ENCODE measurements at places on chromosomes 4 and X.

DNA sequence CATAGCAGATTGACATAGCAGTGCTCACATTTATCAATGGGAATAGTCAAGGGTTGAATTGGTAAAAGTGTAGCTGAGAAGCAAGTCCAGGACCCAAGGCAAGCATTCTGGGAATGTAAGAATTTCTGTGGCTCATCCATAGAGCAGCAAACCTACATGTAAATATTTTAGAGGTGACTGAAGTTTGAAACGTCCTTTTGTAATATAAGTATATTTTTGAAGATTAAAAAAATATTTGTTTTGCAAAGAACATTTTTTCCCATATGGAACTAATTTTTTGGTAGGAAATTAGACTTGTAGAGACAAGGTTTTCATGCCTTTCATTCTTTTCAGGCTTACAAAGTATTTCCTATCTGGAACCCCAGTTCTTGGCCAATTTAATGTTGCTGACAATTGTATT, 104.0 kb downstream of the TEX13A start:
- DNase-seq: no peak

GRCh38 chr4:8594097-8595038, 1.8 kb downstream of the CPZ start:
- no peak for DNase-seq

DNA sequence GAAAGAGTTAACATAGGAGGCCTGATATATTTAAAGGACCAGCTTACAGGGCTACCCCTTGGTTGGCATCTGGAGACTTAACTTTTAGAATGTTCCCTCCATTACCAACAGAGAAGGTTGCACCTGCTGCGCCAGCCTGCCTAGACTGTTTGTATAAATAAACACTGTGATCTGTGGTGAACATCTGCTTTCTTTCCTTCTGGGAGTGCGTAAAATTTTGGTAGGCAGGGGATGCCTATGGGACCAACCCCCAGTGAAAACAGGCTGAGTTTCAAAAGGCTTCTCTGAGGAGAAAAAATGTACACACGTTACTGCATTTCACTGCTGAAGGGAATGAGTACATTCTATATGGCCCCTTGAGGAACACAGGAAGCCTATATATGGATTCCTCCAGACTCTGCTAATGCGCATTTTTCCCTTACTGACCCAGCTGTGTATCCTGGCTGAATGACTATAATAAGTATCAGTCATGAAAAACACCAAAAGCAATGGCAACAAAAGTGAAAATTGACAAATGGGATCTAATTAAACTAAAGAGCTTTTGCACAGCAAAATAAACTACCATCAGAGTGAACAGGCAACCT, 13.8 kb downstream of the CENPC start:
- DNase-seq: no peak

GRCh38 chr4:52248820-52249219, 197.7 kb downstream of the SPATA18 start:
- DNase-seq: no peak

GRCh38 chr4:143083756-143084472, 100.8 kb upstream of the USP38 start:
- DNase-seq: no peak

DNA sequence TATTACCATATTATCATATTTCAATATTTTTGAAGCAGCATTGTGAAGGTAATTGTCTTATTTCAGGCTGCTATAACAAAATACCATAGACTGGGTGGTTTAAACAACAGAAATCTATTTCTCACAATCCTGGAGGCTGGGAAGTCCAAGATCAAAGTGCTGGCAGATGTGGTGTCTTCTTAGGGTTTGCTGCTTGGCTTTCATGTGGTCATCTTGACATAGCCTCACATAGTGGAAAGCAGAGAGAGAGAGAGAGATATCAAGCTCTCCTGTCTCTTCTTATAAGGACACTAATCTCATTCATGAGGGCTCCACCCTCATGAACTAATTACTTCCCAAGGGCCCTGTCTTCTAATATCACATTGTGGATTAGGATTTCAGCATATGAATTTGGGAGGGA, 119.7 kb upstream of the NUDT6 start:
- no peak for DNase-seq

DNA sequence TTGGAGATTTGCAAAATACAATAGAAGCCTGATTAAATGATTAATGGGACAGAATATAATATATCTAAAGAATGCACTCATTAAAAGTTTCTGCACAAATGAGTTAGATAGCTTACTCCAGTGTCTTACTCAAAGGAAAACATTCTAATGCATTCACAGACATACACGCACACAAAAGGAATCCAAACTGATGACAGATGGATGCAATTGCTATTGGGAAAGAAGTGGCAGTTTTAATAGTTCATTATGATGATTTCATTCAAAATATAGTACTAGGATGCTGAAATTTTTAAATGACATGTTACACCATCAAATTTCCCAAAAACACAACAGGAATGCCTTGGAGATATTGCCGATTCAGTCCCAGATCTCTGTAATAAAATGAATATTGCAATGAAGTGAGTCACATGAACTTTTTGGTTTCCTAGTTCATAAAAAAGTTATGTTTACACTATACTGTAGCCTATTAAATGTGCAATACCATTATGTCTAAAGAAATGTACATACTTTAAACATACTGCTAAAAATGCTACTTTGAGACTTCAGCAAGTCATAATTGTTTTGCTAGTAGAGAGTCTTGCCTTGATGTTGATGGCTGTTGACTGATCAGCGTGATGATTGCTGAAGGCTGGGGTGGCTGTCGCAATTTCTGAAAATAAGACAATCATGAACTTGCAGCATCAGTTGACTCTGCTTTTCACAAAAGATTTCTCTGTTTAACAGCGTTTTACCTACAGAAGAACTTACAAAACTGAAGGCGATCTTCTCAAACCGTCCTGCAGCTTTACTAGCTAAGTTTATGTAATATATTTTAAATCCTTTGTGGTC, 45.6 kb downstream of the BBS12 start:
- DNase-seq: no peak

GRCh38 chr4:74656596-74656995, 137.7 kb downstream of the BTC start:
- DNase-seq: no peak

Data from posterior vena cava (tissue), 2 donors.